ENCODE measurements at places on chromosomes 6 and 20.
A peak's percentile ranks its signal among the peaks of the same experiment; 100 is the strongest.

DNA sequence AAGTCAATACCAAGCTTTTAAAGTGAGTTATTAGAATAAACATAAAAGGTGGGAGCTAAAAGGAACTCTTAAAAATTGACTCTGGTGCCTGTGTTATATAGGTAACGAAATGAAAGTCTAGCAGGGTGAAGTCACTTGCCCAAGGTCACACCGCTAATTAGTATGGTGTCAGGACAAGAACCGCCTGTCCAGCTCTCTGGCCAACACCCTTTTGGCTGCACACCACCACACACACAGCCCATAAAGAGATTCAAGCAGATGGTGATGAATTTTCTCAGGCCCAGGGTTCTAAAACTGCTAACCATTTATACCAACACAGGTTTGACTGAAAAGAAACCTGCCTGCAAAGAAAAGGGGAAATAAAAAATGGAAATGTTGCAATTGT, 20.2 kb downstream of the GFOD1 start:
- no peak for DNase-seq

- DNase-seq = no peak
These were observed 51.0 kb upstream of the L3MBTL3 start for GRCh38 chr6:129967427-129967826.

DNA sequence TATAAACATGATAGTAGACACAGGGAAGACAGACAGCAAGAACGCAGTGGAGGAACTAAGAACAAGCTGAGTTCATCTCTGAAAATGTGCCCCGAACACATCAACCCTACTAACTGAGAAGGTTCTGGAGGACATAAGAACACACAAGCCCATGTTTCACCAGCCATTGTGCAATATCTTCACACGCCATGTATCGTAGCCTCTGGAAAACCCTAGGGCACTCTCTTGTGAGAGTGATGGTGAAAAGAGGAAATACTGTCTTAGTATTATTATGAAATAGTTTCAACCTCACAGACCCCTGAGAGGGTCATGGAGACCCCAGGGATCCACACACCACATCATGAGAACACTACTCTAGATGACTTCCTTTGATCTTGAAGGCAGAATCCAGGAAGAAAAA, 26.1 kb upstream of the FOXF2 start:
- no peak for DNase-seq

DNA sequence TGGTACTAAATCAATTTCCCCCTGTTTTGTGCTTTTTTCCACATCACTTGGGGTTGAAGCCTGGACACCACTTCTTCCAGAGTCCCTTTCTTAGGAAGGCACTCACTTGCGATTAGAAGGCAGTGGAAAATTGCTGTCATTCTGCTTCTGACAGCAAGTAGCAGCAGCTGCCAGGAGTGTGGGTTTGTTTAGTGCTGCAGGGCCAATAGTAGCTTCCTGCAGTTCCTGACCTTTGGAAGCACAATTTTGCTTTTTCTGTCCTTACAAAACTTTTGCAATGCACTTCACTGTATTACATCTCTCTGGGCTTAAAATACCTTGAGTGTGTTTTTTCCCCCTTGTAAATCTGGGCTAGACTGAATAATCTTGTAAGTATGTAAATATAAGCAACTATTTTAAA, 12.5 kb upstream of the HLA-DRA start:
- DNase-seq = no peak

DNA sequence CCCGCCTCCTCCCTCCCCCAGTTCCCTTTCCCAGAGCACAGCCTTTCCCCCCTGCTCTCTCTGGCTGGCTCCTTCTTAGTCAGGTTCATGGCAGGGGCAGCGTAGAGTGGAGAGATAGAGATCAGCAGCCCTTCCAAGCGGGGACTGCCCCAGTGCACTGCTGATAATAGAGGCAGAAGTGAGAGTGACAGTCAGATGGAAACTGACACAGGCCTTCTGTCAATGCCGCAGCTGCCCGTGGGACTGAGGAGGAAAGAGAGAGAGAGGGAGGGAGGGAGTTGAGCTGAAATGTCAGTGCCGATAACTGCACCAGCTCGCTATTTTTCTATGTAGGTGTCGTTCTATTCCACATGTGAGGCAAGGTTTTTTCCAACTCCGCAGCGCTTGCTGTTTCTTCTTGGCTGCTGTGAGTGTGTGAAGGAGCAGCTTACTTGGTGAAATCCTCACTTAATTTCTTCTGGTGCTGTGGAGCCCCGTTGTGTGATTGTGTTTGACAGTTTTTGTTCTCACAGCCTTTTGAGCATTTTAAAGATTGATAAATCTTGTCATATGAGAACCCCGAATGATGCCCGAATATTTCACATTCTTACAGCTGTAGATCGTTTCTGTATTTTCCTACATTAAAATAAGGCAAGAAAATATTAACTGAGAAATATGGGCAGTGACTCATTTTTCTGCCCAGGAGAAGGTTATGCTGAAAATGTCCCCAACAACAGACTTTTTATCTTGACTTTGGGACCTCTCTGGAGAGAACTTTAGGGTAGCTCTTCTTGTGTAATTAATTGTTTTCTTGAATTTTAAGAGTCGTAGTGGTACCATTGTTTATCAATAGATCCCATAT, 386.4 kb upstream of the MMS22L start:
- DNase-seq = peak; percentile 4

- no peak for DNase-seq
These were observed 140.9 kb upstream of the MOCS1 start for GRCh38 chr6:40075056-40075590.
